ENCODE measurements at places on chromosomes 7 and 10.

- no peak for DNase-seq
Measured at GRCh38 chr7:129122751-129123509, 21.6 kb upstream of the TSPAN33 start.

DNA sequence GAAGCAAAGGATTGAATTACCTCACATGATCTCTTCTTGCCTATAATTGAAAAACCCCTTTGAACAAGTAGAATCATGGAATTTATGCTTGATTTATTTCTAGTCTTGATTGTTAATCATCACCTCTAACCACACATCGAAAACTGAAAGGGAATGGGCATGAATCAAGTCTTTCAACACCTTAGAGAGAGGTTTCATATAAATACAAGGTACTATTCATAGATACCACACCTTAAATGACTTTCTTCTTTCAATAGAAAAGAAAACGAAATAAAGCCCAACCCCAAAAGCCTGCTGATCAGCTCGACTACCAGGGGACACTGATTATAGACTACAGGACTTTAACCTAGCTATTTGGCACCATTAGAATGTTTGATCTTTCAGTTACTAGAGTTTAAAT, 128.6 kb upstream of the PTPRZ1 start:
- no peak for DNase-seq

DNA sequence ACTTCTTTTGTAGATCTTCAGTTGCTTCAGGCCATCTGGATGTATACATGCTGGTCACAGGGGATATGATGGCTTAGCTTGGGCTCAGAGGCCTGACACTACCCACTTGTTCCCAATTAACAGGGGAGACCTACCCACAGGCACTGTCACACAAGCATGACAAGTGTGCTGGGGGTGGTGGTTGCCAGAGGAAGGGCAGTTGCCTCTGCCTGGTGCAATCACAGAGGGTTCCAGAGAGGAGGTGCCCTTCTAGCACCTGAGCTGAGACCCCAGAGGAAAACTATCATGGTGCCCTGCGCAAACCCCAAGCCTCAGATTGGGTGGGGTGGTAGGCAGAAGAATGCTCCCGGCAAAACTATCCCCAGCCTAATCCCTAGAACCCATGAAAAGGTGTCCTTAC, 65.6 kb upstream of the NANOS1 start:
- no peak for DNase-seq

DNA sequence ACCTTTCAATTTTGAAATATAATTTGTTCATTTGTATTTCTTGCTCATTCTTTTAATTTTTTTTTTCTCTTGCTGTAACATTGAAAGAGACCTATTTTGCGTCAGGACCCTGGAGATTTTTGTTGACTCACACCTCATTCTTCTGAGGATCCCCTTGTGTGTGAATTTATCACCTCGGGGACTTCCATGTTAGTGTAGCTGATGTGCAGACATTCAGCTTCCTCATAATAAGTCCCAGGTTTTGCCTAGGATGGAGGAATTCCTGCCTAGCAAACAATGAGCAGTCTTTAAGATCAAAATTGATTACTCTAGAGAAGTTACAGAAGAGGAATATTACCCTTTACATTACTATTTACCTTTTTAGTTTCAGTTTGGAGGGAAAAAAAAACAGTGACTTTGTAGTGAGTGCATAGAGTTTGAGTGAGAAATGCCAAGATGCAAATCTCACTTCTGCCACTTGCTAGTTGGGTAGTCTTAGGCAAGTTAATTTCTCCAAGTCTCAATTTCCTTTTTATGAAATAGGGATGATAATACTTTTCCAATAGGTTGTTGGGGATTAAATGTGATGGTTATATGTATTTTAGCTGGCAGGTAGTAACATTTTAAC, 14.3 kb downstream of the TES start:
- DNase-seq = no peak

- no peak for DNase-seq
Measured at GRCh38 chr7:1440620-1441019, 18.6 kb downstream of the MICALL2 start.

DNA sequence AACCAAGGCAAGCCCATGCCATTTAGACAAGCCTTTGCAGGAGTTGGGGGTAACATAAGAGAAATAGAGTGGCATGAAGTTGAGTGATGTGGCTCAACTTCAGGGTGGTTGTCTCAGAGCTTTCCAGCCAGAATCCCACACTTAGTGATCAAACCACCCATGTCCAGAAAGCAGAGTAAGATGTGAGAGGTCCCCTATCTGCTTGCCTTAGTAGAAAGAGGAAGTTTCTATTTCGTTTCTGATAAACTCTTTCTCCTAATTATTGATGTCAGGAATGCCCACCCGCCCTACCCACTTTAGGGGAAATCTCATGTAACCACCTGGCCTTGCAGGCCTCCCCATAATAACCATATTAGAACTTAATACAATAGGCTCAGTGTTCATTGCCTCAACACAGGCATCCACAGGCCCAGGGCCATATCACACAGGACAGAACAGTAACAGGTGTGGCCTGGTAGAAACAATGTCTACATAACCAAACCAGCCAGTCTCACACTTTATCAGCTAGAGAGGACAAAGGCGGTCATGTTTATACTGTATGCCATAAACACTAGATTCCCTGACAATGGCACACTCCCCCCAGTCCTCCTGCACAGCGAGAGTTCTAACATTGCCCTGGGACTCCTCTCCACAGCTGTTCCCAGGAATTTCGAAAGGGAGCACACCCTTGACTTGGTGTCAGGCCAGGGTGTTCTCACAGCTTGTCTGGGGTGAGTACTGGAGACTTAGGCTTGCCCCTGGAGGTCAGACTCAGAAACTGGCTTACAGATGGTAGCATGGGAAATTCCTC, 364.4 kb downstream of the CXCL12 start:
- DNase-seq = no peak

- no peak for DNase-seq
Measured at GRCh38 chr10:122336332-122336731, 38.2 kb upstream of the PLEKHA1 start.

DNA sequence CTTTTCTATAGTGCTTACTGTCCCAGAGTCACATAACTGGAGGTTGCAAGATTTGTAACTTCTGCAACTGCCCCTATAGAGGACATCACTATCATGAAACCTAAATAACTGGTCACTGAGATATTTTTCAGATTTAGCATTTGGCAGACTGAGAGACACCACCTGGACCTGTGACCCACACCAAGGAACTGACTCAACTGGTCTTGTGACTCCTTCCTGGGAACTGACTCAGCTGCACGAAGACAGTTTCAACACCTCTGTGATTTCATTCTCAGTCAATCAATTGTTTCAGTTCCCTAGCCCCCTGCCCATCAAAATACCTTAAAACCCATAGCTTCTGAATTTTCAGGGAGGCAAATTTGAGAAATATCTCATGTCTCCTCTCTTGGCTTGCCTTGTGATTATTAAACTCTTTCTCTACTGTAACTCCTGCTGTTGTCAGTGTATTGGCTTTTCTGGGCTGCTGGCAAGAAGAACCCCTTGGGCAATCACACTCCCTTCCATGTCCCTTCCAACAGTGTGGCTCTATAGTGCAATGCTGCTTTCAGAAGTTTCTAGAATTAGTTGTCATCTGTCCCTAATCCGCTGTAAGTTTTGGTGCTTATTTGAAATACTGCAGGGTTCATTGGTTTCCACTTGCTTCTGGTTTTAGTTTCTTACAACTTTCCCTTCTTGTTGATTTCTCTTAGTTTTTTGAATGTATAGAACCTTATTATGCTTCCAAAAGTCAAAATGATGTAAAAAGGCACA, 127.8 kb upstream of the ADCY1 start:
- DNase-seq = no peak

- no peak for DNase-seq
Measured at GRCh38 chr10:112498806-112499205, 51.8 kb downstream of the VTI1A start.

DNA sequence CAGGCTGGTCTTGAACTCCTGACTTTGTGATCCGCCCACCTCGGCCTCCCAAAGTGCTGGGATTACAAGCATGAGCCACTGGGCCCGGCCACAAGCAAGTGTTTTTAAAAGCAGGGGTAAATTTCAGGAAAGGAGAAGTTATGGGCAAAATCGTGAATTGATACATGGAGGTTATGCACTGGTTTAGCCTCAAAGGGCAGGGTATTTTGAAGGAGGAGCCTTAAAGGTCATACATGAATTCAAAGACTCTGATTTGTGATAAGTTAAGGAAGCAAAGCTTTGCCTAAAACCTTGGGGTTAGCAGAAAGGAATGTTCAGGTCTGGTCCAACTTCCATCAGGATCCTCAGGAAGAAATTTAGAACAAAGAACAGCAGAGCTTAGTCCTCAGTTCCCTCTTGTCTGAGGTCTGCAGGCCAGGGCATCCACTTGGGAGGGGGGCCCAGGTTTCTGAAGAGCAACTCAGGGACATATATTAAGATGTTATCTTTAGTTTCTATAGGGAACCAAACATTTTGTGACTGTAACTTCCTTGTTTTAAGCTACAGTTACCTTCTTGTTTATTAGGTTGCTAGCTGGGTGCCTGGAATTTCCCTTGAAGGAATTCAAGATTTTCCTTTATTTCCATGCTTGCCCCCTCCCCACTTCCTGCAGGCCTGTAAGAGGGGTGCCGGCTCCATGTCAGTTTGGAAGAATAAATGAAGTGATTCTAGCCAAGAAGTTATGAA, 2.8 kb upstream of the REPIN1 start:
- DNase-seq = no peak

- no peak for DNase-seq
Measured at GRCh38 chr7:47327698-47328391, 254.1 kb downstream of the TNS3 start.

- no peak for DNase-seq
Measured at GRCh38 chr7:55348502-55348901, 16.6 kb upstream of the LANCL2 start.

GRCh38 chr10:122213766-122214165, 57.3 kb upstream of the BTBD16 start:
- no peak for DNase-seq

- no peak for DNase-seq
Measured at GRCh38 chr7:22316914-22317313, 40.0 kb downstream of the RAPGEF5 start.

DNA sequence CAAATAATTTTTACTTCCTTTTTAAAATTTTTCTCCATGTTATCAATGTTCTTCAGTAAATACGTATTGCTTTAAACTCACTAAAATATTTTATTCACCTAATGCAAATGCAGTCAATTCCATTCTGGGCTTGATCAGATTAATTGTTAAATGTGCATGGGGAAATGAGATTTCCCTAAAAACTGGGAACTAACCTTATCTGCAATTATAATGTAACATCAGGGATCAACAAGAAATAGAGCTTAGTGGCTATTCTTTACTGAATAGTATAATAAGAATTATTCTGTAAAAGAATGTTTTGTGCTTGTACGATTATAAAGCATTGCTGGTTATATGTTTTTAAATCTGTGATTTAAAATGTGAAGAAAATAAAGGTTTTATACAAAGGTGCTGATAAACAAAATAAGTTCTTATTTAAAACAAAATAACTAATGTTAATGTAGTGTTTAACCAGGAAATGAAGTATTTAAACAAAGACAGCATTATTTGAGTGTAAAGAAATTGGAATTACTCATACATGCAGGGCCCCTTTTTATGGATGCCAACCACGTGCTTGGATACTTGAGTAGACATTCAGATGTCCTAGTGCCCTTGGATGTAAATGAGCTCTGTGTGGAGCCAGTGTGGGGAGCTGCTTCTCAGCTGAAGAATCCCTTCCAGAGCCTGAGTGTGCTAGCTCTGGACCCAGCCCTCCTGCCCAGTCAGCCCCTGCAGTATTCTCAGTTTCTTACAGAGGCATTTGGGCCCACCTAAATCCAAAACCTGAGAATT, 84.2 kb downstream of the REEP3 start:
- DNase-seq = no peak

All from activated gamma-delta T cell (primary cell).